T-helper 17 cell (primary cell): ENCODE measurements at places on chromosomes 4 and X. TPM values are rescaled to one million over a fixed set of nuclear protein-coding genes. Genes with fewer than 3 reads are reported as not detected.

Gene CLGN
- not detected for total RNA-seq

Gene ART3
- not detected for total RNA-seq

Gene MEPE
- total RNA-seq = not detected

Gene SATL1
- not detected for total RNA-seq

Gene PNMA6A
- total RNA-seq = 0.20 TPM

Gene ZGRF1
- total RNA-seq = 6.5 TPM

Gene MCF2
- total RNA-seq = 1.1 TPM

Gene UVSSA
- total RNA-seq = 37.1 TPM

Gene HSFX2
- total RNA-seq = not detected

Gene CLIC2
- total RNA-seq = 0.39 TPM

Gene DCAF12L1
- total RNA-seq = not detected

Gene GPC3
- total RNA-seq = 0.20 TPM

Gene LAMP2
- 24.9 TPM for total RNA-seq

GRCh38 chrX:17459661-17460060 lies 84.7 kb downstream of the NHS start:
- DNase-seq = no peak

GRCh38 chr4:98558471-98559169 lies 99.8 kb downstream of the TSPAN5 start:
- no peak for DNase-seq

DNA sequence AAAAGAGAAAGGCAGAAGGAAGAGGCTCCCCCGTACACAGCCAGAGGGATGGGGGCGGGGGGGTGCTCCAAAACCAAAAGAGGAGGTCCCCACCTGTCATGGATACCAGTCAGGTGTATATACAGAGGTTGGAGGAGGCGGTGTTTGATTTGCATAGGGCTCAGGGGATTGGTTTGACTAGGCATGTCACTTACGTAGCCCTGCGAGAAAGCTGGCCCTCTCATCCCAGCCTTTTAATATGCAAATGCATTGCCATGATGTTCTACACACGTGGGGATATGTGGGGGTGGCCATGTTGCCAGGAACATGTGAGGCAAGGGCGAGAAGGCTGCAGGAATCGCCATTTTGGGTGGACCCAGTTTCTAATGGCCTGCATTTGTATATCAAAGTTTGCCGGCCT lies 38.6 kb downstream of the TMEM150C start:
- DNase-seq = no peak

- no peak for DNase-seq
Measured at GRCh38 chr4:14035076-14035475, 407.6 kb upstream of the BOD1L1 start.

DNA sequence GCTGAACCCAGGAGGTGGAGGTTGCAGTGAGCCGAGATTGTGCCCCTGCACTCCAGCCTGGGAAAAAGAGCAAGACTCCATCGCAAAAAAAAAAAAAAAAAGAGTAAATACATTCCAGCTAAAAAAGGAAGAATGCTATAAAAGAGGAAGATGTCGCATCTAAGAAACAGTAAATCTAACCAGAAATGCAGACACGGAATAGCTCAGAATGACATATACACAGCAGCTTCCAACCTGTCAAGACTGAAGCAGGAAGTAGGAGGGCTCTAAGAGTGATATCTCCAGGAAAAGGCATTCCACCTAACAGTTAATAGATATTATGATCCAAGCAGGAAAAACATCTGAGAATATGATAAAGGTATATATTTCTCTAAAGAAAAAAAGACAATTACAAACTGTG lies 16.0 kb downstream of the CLOCK start:
- DNase-seq = no peak

DNA sequence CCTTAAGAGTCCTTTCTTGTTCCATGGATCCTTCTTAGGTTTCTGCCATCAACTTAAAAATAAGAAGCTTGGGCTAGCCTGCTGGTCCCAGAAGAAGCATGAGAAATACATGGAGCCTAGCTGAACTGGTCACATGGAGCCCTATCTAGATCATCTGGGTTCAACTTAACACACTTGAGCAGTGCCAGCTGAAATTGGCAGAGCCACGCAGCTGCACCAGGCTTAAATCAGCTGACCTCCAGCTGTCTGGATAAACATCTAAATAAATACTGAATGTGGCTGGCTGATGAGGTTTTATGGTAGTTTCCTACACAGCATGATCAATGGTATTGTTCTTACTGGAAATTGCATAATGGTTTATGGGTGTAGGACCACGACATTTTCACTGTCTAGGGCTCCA lies 598.4 kb upstream of the FAM241A start:
- DNase-seq = no peak

DNA sequence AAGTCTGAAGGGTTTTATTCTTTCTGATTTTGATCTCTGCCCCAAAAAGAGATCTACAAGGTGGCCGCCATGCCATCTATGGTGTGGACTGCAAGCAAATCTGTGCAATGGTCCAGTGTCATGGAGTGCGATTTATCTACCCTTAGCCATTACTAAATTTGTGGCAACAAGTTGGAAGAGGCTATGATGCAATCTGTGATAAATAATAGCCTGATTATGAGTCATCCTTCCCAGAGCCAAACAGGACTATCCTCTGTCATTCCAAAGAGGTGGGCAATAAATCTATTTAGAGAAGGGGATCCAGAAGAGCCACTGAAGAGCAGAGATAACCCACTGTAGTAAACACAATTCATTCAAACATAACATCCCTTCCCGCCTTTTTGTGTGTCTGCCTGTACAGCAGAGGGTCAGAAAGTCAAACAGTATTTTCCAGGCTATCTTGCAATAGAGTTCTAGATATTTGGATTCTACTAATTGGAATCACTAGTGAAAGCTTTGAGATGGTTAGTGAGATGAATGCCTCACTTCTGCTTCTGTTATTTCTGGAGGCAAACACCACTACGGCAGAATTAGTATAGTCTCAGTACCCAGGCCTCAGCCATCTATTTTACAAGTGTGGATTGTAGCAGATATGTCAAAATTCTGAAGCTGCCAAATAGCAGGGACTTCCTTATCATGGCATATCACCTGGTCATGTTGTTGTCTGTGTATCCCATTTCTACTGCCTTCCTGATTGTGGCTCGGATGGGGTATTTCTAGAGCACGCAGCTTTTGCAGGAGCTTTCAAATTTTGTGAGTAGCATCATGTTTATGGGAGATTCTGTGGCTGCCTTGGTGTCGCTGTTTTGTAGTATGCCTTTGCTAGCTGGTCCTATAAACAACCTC lies 192.0 kb downstream of the SMIM20 start:
- DNase-seq = no peak

DNA sequence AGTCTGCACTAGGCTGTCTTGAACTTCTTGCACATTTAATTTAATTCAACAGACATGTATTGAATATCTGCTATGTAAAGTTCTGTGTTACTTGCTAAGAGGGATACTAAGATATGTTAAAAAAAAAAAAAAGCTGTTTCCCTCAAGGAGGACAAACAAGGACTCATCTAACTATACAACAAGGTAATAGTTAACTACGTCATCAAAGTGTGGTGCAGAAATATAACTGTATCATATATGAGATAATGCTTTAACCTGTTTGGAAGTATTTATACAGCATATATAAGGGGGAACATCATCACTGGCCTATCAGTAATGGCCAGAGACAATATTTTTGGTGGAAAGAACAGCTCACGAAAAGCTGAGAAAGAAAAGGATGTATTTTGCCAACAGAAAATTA lies 89.9 kb downstream of the PTPN13 start:
- no peak for DNase-seq

DNA sequence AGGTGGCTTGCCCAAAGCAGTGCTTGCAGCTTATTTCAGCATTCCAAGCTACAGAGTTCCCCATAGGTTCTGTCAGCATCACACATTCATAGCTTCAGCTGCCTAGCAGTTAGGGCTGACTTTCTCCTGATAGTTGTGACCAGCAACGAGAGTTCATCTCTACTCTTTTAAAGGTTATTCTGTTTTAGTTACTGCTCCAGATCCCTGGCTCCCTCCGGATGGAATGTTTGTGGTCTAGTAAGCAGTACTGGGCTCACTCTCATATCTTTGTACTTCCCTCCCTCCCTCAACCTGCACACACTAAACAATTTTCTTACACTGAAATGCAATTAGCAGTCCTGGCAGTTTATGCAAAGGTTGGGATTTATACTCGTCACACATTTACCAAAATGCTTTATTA lies 43.9 kb downstream of the PTTG2 start:
- no peak for DNase-seq

DNA sequence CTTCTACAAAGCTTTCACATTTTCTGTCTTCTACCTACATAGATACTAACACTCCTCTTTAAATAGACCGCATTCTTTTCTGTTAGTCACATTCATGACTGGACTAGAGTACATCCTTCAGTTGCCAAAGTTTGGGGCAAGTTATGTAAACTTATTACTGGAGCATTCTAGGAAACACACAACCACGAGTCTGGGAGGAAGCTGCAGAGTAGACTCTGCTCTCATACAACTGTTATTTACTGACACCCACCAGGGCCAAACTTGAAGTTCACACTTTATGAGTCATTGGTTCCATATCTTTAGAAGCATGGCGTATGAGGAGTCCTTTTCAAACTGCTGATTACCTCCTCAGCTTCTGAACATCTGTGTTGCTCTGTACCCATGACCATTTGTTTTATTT lies 87.0 kb downstream of the RNF150 start:
- no peak for DNase-seq

- no peak for DNase-seq
Measured at GRCh38 chrX:155682834-155683233, 70.1 kb upstream of the TMLHE start.

GRCh38 chrX:124504111-124504983 lies 158.0 kb downstream of the SH2D1A start:
- DNase-seq = no peak

GRCh38 chrX:28581522-28581921 lies 5.7 kb upstream of the IL1RAPL1 start:
- no peak for DNase-seq

- no peak for DNase-seq
Measured at GRCh38 chrX:132718431-132718958, 229.7 kb upstream of the MBNL3 start.

- DNase-seq = no peak
Measured at GRCh38 chr4:169727616-169728015, 30.1 kb downstream of the HPF1 start.

GRCh38 chrX:150769408-150769807 lies 76.2 kb downstream of the MTMR1 start:
- DNase-seq = no peak

GRCh38 chrX:129347291-129347690 lies 176.0 kb downstream of the SMARCA1 start:
- no peak for DNase-seq
